ENCODE measurements at places on chromosomes 12 and 14. TPM values are rescaled to one million over a fixed set of nuclear protein-coding genes. Genes with fewer than 3 reads are reported as not detected.

Gene NFATC4
- 101 TPM for total RNA-seq

Gene FOXN4
- total RNA-seq, result not detected

Gene TC2N
- 0.29 TPM for total RNA-seq

Gene BHLHE41
- total RNA-seq, result 4.7 TPM

Gene TRPV4
- 3.2 TPM for total RNA-seq

All from osteoblast (primary cell).